ENCODE measurements at places on chromosomes 1 and 21.

DNA sequence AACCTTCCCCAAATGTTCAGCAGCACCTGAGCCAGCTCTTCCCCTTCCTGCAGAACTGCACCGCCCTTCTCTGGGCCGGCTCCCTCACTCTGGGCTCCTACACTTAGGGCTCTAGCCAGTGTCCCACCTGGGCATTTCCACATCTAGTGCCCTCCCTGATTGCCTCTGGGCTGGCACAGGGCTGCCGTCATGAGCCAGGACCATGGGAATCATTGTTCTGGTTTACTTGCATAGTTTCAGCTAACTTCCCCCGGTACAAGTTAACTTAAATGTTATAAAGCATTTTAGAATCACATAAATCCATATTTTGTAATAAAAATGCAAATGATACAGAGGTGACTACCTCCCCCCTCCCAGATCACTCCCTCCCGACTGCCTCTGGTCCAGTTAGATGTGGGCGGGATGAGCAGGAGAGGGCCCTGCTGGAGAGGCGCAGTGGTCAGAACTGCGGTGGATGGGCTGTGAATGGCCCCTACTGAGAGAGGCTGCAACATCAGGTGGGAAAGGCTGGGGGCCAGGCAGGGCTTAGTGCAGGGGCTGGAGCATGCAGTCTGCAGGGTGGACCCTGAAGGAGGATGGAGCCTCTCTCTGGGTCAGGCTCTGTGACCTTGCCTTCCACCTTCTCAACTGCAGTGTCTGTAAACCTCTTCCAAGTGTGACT is 371.4 kb upstream of the C1orf174 start:
- no peak for DNase-seq

- DNase-seq: no peak
Observed at GRCh38 chr1:184826001-184826400, 71.3 kb upstream of the EDEM3 start.

DNA sequence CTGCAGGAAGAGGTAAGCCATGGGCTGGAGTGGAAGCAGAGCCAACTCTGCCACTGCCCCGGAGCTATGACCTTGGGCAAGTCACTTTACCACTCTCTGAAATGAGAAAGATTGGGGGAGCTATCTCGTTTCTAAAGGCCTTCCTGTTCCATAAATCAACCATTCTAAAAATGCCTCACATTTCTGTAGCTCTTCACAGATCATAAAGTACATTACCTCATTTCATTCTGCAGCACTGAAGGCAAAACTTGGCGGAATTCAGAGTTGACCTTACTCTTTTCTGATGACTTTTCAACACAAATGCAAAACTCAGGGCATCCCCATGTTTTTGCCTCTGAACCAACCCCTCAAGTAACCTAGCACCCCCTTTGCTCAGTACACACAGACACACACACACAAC is 404.0 kb upstream of the NFIA start:
- no peak for DNase-seq

DNA sequence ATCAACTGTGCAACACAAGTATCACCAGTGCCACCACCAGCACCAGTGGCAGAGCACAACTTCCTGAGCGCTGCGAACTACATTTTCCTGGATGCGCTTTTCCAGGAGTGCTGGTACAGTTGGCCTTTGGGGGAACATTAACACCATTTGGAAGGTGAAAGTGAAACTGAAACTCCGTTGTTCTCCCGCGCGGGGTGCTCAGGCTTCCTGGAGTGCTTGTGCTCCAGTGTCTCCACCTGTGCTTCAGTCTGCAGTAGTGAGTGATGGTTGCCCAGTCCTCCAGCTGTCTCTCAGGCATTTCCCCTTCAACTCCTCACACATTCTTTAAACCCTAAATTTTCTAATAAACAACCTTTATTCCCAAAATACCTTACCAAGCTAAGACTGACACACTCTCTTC is 187.8 kb downstream of the LRRIQ3 start:
- no peak for DNase-seq

GRCh38 chr1:214510477-214510876 is 40.9 kb downstream of the PTPN14 start:
- DNase-seq: no peak

GRCh38 chr1:74334147-74334546 is 99.0 kb downstream of the TNNI3K start:
- DNase-seq: no peak

GRCh38 chr1:245475961-245476516 is 321.3 kb downstream of the KIF26B start:
- DNase-seq: no peak

DNA sequence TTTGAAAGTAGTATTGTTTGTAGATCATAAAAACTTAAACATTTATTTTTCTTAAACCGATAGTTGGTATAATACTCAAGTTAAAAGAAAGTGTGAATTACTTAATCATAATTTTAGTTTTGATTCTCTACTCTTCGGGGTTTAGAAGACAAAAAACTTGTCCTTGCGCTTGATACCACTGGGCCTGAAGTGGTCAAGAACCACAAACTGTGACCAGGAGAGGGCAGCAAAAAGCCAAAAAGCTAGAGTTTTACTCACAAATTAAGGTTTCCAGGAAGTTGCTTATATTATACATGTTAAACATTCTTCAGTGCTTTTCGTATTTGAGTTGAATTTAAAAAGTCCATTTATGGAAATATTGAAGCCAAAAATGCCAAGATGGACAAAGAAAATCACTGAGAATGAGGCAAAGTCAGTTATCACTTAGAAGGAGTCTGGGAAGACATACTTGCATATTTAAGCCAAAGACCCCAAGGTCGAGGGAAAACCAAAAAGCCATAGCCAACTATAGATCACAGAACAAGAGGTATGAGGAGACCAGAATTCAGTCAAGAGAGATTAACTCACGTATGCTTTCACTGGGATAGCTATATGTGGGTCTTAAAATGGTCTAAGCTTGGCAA is 34.2 kb downstream of the EFCAB7 start:
- DNase-seq: no peak

- DNase-seq: peak; percentile 65
Observed at GRCh38 chr1:33455539-33456501, 16.6 kb upstream of the ZSCAN20 start.

DNA sequence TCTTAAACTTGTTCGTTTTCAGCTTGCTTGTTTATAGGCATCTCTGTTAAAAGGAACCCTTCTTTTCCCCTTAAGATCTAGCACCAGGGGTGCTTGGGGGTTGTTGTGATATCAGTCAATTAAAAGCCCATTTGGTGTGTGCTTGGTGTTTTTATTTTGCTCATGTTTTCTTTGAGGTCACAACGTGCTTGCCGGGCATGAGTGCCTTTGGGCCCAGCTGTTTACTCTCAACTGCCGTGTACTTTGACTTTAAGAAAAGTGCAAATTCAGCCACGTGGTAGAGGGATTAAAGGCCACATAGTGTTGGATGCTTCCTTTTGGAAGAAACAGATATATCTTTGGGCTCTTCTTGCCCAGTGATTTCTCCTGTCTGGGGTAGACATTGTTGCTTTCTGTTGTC is 10.5 kb downstream of the ARID1A start:
- DNase-seq: no peak

GRCh38 chr1:37429029-37429428 is 45.4 kb upstream of the ZC3H12A start:
- no peak for DNase-seq

DNA sequence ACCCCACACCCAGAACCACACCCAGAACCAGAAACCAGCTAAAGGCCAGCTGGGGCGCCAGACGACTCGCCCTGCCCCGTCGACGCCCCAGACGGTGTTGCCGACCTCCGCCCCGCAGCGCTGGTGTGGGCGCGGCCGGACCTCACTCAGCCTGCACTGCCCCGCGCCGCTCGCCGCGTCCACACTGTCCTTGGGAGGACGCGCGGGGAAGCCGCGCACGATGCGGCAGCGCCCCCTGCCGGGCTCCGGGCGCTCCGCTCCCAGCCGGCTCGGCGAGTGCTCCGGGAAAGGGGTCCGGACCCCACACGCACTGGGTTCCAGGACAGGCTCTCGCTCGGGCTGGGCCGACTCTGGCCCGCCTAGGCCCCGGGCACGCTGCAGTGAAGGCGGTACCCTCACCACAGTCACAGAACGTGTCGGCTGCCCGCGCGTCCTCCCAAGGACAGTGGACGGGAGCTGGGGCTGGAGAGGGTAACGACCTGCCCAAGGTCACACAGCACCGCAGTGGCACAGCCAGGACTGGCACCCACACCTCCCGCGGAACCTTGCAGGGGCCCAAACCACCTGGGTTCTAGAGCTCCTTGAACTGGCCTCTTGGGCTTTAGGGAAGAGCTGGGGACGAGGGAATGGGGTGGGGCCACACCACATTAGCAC is 90.2 kb downstream of the DMRTA2 start:
- DNase-seq: peak; percentile 53

DNA sequence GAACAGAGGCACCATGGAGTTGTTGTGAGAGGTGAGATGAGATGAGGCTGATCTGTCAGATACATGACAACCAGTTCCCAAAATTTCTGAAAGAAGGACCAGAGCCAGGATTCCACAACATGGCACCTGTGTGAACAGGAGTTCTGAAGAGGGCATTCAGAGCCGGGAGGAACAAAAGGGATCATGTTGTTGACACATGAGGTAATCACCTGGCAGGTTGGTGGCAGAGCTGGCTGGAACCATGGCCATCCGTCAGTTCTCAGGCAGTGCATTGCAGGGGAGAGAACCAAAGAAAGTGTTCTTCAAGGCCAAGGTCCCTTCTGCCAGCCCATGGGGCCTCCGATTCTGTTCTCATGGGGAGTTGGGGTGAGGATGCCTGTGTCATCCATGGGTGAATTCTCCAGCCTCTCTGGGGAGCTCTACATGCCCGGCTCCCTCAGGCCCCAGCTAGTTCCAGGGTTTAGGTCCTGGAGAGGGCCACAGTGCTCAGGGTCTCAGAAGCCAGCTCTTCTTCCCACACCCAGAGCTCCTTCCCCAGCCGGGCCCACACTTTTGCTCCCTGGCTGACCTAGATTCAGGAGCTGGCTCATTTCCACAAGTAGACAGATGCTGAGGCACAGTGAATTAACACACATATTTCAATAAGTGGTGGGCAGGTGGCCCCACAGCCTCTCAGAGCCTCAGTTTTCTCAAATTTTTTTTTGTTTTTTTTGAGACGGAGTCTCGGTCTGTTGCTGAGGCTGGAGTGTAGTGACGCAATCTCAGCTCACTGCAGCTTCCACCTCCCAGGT is 49.1 kb upstream of the CTPS1 start:
- no peak for DNase-seq

DNA sequence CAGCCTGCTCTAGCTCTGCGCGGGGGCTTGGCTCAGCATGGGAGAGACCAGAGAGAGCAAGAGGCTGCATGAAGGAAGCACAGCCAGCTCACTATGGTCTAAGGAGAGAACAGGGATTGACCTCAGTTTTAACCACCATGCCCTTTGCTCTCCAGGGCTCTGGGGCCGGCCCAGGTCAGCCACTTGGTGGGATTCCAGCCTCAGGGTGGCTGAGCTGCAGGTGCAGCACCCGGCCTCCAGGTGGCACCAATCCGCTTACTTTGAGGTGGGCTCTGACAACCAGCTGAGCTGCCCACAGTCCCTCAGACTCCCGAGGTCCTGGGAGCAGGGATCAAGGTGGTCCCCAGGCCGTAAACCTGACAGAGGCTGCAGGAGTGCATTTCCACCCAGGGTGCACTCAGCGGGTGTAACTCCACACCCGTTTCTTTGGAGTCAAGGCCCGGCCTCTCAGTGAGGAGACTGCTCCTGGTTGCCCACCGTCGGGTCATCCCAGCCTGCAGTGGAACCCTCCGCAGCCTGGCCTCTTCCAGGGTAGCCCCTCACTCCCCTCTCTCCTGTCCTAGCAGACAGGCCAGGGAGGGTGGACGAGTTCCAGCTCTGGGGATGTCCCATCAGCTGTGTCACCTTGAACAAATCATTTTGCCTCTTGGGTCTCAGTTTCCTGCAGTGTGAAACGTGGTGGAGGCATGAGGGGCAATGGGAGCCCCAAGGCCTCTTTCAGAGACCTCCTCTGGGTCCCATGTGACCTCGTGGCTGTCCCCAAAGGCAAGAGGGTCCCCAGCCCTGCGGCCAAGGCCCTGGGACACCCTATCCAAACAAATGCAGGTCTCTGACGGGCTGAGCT is 607 bp upstream of the LGR6 start:
- peak; percentile 73 for DNase-seq

- no peak for DNase-seq
Observed at GRCh38 chr21:15274701-15275485, 210.1 kb upstream of the NRIP1 start.

GRCh38 chr1:54403808-54404261 is 2.4 kb downstream of the SSBP3 start:
- no peak for DNase-seq

DNA sequence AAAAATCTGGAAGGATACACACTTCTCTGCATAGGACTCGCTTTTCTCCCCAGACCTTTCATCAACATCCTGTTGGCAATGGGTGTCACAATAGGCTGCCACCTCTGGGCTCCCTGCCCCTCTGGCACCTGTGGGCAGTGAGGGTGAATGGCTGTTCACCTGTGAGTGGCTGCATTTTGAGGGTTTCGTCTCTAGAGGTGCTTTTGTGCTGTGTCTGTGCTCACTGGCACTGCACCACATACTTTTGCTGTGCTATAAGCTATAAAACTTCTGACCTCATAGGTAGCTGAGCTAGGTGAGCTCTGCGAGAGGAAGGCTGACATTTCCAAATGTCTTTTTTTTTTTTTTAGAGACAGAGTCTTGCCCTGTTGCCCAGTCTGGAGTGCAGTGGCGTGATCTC is 35.9 kb downstream of the SLC30A1 start:
- no peak for DNase-seq

Data from CD8-positive, alpha-beta T cell (primary cell).